Fibroblast of mammary gland (primary cell): ENCODE measurements at places on chromosomes 3 and 15.

DNA sequence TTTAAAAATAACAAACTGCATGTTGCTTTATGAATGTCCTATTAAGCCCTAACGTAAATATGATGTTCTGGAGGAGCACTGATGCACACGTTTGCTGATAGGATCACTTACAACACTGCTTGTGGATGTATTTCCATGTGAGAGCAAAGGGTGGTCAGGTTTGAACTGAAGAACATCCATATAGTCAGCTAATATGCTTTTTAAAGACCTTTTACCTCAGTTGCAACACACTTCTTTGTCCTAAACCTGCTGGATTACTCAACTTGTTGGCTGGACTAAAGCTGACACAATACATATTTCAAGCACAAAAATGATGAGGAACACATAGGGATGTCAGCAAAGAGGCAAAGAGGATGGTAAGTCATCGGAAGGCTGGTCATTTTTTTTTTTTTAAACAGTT is 186.6 kb downstream of the TIGIT start:
- peak; percentile 81 for DNase-seq

DNA sequence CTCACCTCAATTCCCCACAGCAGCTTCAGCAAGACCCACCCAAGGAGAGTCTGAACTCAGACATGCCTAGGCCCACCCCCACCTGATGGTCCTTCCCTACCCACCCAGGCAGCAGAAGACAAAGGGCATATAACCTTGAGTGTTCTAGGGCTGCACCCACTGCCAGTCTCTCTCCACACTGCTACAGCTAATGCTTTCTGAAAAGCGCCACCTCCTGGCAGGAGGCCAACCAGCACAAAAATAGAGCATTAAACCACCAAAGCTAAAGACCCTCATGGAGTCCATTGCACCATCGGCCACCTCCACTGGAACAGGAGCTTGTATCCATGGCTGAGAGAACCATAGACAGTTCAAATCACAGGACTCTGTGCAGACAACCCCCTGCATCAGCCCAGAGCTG is 11.3 kb upstream of the RPL39L start:
- no peak for DNase-seq

GRCh38 chr15:57198654-57199291 is 177.5 kb upstream of the CGNL1 start:
- no peak for DNase-seq

DNA sequence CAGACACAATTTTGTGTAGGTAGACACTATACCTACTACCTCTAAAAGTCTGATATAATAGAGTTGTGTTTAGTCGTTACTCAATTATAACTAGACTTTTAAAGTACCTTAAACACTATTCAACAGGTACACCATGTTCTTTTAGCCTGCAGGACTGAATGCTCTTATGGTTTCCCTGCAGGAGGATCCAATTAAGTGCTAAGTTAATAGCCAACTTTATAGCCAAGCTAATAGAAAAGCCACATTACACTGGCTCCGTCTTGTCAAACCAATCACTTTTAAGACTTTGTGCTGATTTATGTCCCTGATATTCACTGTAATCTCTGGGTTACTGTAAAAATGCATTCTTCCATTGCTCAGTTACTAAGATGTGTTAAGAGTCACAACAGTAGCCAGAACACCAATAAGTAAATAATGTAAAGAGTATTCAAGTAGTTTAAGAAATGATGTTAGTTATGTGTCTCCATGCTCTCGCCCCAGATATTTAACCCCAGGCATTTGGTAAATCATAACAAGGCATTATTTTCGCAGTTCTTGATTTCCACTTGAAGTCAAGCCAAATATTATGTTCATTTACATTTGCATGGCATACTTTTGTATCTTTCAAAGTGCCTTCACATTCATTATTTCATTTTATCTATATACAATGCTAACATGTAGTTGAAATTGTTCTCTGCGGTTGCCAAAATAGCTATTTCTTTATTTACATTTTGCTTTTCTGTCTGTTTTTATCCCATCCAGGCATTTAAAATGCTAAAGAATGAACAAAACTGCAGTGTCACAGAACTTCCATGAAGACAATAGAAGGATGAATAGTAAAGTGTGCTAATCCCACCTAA is 42.7 kb upstream of the AP4E1 start:
- DNase-seq = no peak

GRCh38 chr3:100463002-100463401 is 29.4 kb upstream of the TMEM45A start:
- peak; percentile 80 for DNase-seq

- DNase-seq = peak; percentile 61
These were observed 68.7 kb downstream of the LRTM1 start for GRCh38 chr3:54859184-54859583.

GRCh38 chr3:6779140-6779539 is 81.8 kb upstream of the GRM7 start:
- DNase-seq = no peak

DNA sequence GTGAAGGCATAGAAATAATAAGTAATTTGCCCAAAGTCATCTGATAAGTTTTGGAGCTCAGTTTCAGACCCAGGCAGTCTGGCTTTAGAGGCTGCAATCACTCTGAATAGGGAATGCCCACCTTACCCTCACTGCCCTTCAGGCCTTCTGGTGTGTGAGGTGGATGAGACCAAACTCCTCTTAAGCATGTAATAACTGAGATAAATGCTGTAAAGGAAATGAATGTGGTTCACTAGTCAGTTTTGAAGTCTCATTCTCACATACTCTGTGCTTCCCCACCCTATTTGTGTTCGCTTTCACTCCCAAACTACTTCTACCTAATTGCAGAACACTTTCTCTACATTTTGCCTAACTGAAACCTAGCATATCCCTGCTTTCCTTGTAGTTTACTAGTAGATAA is 144.1 kb downstream of the FILIP1L start:
- no peak for DNase-seq

- DNase-seq = no peak
These were observed 88.3 kb downstream of the PDZRN3 start for GRCh38 chr3:73536336-73536895.

- peak; percentile 75 for DNase-seq
These were observed at the start of gene TIMP4 for GRCh38 chr3:12158387-12159226. TIMP4 (minus strand) TSS chr3:12158912; CDS start chr3:12158840, 72 bp downstream.
